ENCODE measurements at places on chromosomes 4 and X.

GRCh38 chrX:41789374-41789773, 65.4 kb downstream of the GPR82 start:
- DNase-seq = no peak

- no peak for DNase-seq
Observed at GRCh38 chr4:142161086-142161485, 524.7 kb downstream of the IL15 start.

DNA sequence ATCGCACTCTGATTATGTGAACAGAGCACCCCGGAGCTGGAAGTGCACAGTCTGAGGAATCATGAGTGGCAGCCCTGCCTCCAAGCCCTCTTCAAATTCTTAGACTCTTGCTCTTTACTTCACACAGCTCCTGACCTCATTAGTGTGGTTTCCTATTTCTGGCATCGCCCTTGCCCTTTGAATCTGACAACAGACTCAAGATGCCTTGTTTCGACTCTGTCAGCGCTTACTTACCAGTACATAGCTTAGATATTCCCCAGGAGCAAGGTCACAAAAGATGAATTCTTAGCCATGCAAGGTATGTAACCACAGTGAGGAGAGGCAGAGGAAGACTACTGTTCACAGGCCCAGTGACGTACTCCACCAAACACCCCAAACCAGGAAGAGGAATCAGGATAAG, 167.2 kb downstream of the KDR start:
- no peak for DNase-seq

GRCh38 chr4:26780539-26780938, 80.1 kb upstream of the STIM2 start:
- no peak for DNase-seq

- DNase-seq = no peak
Observed at GRCh38 chr4:140732780-140733179, 23.4 kb downstream of the TBC1D9 start.

DNA sequence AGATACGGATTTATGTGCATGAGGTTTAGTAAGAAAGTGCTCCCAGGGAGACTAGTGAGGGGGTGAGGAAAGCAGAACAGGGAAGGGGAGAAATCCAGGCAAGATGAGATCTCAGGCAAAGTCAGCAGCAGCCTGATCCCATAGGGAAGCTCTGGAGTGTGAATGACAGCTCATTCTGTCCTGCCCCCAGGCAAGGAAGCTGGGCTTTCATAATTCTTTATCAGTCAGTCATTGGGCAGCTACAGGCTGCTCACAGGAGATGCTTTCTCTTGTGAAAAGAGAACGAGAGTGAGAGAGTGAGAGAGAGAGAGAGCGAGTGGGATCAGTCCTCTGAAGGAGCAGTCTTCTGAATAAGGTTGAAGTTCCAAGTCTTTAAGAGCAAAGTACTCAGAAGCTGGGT, 48.1 kb downstream of the SRPX start:
- no peak for DNase-seq

GRCh38 chr4:47373709-47374108, 89.8 kb downstream of the COMMD8 start:
- DNase-seq = no peak
